GOT3 (cell line): ENCODE measurements at places on chromosomes 11 and 22.

- no peak for DNase-seq
Observed at GRCh38 chr22:48320048-48320682, 1507.5 kb downstream of the BRD1 start.

- no peak for DNase-seq
Observed at GRCh38 chr22:19321757-19322156, 30.2 kb upstream of the CLTCL1 start.

GRCh38 chr22:35380537-35381423 is at the start of gene HMOX1:
Gene HMOX1 (plus strand): TSS chr22:35381096. CDS start chr22:35381174, 78 bp downstream.
- peak; percentile 77 for DNase-seq

DNA sequence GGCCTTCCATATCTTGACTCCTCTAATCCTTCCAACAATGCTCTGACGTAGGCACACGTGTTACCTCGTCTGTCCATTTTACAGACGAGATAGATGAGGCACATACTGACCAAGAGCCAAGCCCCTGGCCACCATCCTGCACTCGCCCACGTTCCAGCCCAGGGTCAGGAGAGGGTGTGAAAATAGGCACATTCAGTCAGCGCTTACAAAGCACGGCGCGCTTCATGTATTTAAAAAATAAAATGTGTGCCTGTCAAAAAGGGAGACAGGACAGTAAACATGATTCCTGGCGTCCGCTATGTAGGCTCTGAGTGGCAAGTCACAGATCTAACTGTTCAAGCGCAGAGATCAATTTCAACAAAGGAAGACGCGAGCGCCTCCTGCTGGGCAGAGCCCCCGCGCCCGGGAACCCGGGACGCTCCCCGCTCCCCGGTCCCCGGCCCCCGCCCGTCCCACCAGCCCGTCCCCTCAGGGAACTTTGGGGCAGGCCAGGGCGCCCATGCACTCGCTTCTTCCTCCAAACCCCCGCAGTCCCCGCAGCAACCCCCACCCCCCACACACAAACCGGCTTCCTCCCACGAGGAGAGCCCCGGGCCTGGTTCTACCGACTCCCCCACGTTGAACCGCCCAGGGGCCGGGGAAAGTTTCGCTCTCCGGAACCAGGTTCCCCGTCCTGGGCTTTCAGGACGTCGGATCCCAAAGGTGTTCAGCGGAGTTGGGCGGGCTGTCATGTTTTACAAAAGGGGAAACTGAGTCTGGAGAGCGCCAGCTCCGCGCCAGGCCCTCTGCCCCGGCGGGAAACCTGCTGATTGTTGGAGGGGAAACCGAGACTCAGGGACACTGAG is 10.4 kb upstream of the C1QTNF6 start:
- peak; percentile 37 for DNase-seq

- DNase-seq: no peak
Observed at GRCh38 chr11:74746868-74747267, 1.8 kb upstream of the RNF169 start.

DNA sequence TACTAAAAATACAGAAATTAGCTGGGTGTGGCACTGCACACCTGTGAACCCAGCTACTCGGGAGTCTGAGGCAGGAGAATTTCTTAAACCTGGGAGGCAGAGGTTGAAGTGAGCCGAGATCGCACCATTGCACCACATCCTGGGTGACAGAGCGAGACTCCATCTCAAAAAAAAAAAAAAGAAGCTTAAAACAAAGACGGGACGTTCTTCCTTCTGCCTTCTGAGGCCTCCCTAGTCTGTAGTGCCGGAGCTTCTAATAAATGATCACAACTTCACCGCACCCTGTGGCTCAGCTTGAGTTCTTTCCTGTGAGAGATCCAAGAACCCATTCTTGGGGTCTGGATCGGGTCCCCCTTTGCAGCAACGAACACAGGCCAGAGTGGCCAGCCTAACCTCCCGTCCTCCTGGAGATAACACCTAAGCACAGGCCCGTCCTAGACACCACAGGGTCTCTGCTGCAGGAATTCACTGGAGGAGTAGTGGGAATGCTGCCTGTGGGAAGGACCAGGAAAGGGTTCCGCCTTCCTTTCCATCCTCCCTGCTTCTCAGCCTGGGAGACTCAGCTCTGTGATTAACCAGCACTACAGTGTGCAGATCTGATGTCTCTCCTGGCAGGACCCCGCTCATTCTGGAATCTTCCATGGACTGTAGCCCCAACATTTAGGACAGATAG is 2.2 kb upstream of the APOBEC3H start:
- DNase-seq: no peak

- DNase-seq: no peak
Observed at GRCh38 chr22:37416827-37417226, 10.5 kb downstream of the ELFN2 start.

GRCh38 chr22:36475341-36475740 is 6.1 kb downstream of the TXN2 start:
- no peak for DNase-seq

- DNase-seq: no peak
Observed at GRCh38 chr11:10538924-10539323, 2.1 kb downstream of the RNF141 start.

- DNase-seq: no peak
Observed at GRCh38 chr22:26615149-26615548, 2.7 kb downstream of the CRYBB1 start.

GRCh38 chr11:109264128-109264527 is 157.9 kb upstream of the C11orf87 start:
- no peak for DNase-seq

DNA sequence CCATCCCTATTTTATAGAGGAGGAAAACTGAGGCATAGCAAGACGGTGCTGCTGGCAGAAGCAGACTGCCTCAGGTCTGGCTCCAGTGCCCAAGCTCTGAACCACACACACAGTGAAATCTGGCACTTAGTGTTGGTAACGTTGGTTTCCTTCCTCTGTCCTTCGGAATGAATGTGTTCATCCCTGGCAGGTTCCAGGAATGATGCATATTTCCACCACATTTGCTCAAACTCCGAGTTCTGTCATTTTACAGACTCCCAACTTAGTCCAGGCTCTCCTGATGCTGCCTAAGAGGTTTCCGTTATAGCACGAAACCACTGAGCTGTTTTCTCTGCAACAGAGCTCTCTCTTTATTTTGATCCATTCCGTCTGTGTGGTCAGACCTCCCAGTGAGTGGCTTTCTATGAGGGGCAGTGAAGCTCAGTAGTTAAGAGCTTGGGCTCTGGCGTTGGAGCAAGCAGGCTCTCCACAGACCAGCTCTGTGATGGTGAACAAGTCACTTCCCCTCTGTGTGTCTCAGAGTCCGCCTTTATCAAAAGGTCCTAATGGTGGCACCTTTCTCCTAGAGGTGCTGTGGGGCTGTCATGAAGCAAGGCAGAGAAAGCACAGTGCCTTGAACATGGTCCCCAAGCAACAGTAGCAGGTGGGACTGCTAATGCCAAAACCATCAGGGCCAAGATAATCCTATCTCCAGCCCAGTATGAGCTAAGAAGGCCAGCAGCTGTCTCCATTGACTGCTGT is 200.3 kb downstream of the MYO18B start:
- DNase-seq: no peak

DNA sequence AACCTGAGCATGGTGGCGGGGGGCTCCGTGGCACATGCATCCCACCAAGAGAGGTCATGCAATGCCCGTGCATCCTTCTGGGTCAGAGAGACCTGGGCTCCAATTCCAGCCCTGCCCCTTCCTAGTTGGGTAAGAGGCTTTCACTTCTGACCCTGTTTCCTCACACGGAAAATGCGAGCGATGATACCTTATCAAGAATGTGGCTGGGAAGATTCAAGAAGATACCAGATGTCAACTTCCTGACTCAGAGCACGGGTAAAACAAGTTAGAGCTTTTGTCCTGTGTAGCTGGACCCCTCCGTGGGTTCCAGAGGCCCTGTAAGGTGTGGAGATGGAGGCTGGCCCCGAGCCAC is 8.7 kb upstream of the DGKZ start:
- no peak for DNase-seq

DNA sequence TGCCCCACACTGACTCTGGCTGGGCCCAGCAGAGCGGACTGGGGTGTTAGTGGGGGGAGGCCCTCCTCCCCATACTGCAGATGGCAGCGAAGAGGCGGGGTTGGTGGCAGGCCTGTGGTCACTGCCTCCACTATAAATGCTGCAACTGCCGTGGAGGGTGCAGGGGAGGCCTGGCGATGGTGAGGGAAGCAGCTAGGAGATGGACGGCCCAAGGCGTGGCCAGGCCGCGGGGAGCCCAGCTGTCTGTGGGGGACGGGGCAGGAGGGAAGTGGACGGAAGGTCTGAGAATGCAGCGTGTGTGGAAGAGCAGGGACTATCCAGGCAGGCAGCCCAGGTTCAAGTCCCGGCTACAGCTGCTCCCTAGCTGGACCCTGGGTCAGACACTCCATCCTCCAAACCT is 18.3 kb downstream of the DNAL4 start:
- no peak for DNase-seq

- no peak for DNase-seq
Observed at GRCh38 chr11:102448869-102449224, 3.7 kb downstream of the TMEM123 start.
